T-helper 2 cell treated with Interferon-gamma antibody and Interleukin-4, amounts not matched to agents 5 μg/mL and 100 μg/mL, for 36 hours (primary cell): ENCODE measurements at places on chromosomes 12 and 14.
A peak's percentile ranks its signal among the peaks of the same experiment; 100 is the strongest.

DNA sequence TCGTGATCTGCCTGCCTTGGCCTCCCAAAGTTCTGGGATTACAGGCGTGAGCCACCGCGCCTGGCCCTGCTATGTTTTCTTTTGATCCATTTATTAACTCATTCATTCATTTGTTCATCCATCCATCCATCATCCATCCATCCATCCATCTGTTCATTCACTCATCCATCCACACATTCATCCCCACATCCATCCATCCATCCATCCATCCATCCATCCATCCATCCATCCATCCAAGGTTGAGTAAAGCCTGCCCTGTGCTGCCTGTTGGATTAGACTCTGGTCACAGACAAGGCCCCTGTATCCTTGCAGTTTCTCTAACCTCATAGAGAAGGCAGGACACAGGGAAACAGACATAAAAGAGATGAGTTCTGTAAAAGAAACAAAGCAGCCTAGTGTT lies 44.9 kb downstream of the DNAH10 start:
- DNase-seq = no peak

DNA sequence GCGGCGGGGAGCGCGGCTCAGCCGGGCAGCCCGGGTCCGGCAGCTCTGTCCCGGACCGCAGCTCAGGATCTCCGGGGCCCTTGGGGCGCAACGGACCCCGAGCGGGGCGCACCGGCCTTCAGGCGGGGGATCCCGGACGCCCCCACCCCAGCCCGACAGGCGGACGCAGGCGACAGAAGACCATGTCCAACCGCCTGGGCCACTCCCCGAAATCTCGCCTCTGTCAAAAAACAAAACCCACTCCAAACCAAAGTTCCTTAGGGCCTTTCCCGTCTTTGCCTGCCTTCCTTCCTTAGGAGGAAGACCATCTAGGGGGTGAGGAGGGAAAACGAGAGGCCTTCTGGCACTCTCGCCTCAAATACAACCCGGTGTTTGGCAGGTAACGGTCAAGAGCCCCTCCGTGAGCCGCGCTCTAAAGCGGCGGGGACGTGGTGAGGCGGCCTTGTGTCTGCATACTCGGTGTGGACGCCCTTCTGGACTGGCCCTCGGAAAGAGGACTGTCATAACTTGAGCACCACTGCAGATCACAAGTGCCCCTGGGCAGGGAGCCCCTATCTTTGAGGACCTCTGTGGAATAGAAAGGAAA lies 604 bp downstream of the HCFC2 start:
- no peak for DNase-seq

DNA sequence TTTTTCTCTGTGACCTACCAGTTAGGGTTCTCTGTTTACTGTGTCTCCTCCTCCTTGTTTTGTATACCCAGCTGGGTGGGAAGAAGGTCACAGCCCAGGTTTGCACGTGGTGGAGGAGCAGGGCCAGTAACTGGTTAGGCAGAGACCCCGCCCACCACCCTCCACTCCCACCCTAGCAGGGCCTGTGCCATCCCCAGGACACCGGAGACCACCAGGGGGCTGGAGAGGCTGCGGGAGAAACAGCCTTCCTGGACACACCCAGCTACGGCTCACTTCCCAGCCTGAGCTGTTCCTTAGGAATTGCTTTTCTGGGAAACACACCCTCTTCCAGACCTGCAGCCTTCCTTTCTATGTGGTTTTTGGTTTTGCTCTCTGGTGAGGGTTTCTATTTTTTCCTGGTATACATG lies 21.1 kb downstream of the BDKRB2 start:
- DNase-seq = no peak

DNA sequence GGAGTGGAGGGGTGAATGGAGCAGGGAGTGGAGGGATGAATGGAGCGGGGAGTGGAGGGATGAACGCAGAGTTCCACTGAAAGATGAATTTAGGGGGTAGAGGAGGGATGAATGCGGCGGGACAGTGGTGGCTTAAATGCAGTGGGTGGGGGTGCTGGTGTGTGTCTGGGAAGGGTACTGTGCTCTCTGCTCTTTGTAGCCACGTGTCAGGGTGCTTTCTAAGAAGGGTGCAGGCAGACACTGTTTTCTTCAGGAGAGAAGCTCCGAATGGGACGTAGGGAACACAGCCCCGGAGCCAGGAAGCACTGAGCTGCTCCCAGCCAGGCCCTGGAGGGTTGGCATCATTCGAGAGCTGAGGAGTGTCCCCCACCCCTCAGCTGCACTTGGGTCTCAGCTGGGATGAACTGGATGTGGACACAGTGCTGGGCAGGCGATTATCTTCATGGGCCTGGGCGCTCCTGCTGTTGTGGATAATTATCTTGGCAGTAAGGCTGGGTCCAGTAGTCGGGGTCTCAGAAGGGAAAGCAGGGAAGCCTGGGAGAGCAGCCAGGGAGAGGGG lies 9.5 kb upstream of the CEP170B start:
- DNase-seq = no peak

GRCh38 chr12:14834509-14834908 lies 8.8 kb downstream of the ART4 start:
- no peak for DNase-seq

DNA sequence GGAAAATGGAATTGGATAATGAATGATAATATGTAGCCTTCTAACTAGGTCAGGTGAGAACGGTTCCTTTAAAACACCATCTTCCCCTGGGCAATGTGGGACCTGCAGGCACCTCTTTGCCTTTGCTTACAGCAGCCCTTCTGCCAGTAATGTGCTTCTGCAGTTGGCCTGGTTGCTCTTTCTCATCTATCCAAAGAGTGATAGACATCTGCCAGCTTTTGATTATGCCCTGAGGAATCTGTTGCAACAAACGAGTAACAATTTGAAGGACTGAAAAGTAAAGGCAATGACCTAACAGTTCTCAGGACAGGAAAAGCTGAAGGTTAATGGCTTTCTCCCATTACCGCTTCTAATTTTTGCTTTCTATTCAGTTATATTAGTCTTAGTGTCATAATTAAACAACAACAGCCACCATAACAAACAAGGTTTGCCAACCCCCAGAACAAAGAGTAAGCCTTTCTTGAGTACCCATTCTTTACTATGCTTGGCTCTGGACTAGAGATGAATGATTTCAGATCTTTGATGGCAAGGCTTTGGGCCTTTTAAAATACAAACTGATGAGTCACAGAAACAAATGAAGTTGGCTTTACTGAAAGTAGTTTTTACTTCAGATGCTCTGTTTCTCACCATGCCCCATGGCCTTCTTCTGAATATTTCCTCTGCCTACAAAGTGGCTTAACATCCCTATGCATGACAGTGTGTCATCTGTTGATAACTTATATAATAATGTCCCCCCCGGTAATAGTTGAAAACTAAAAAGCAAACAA lies 76.1 kb upstream of the KRR1 start:
- DNase-seq = no peak

GRCh38 chr14:92659765-92660561 lies 88.5 kb downstream of the LGMN start:
- no peak for DNase-seq

GRCh38 chr12:2302711-2303580 lies 250.2 kb downstream of the CACNA1C start:
- DNase-seq = no peak

- peak; percentile 81 for DNase-seq
These were observed 1.6 kb downstream of the SLC16A7 start for GRCh38 chr12:59597385-59597781.

- no peak for DNase-seq
These were observed 7.9 kb downstream of the HDAC7 start for GRCh38 chr12:47811581-47812484.
